ENCODE measurements at places on chromosomes 12 and 14.
A peak's percentile ranks its signal among the peaks of the same experiment; 100 is the strongest.

GRCh38 chr12:60043236-60043635 lies 447.4 kb downstream of the SLC16A7 start:
- no peak for DNase-seq

DNA sequence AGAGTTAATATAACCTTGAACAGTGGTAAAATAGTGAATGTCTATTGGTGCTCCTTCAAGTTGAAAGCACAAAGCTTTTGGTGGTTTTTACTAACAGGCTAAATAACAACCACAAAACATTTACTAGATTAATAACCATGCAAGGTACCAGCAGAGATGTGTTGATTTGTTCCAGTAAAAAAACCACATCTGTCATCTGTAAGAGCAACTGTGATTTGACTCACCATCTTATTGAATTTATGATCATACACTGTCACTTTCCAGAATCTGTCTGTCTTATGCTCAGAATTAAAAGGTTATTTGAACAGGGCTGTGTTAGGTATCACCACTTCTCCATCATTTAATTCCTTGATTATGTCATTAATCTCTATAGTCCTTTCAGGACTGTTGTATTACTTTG lies 107.0 kb upstream of the PTHLH start:
- no peak for DNase-seq

- DNase-seq = no peak
Observed at GRCh38 chr12:124171231-124171979, 123.5 kb upstream of the RFLNA start.

GRCh38 chr12:123160801-123161487 lies 10.1 kb upstream of the PITPNM2 start:
- no peak for DNase-seq

DNA sequence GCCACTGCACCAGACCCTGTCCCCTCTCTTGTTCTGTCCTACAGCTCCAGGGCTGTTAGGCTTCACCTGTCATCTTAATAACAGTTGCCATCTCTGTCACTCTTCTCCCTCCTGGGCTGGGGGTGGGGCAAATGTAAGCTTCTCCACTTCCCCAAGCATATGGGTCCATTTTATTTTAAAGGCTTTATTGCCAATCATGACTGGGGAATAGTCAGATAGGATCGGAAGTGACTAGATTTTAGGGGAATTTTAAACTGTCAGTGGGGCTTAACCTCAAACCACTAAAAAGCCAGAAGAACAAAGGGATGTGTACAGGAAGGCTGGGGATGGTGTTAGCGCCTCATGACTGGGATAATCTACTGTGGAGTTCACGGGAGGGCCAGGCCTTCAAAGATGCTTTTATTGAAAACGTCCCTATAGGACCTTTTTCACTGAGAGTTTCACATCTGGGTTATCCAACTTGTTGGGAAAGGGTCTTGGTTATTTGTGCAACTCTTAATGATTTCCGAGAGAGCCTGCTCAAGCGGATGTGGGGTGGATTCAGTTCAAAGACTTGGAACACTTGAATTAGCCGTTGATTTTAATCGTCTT lies 41.6 kb downstream of the CHST11 start:
- DNase-seq = no peak

GRCh38 chr12:6820166-6820565 lies 1.5 kb upstream of the GPR162 start:
- DNase-seq = no peak

DNA sequence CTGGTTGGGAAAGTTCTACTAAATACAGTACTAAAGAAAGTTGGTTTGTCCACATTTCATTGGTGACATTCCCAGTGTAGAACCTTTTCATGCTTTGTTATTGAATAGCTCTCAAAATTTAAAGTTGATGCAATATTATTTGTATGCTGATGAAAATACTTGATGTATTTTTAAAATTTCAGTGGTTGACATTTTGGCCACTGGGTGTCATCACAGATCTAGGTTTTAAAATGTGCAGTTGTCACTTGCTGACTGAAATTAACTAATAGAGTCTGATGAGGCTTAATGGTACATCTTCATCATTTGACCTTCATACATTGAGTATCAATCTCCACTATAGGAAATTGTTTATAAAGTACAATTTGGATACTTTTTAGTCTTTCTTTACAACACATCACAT lies 37.1 kb downstream of the CMAS start:
- no peak for DNase-seq

DNA sequence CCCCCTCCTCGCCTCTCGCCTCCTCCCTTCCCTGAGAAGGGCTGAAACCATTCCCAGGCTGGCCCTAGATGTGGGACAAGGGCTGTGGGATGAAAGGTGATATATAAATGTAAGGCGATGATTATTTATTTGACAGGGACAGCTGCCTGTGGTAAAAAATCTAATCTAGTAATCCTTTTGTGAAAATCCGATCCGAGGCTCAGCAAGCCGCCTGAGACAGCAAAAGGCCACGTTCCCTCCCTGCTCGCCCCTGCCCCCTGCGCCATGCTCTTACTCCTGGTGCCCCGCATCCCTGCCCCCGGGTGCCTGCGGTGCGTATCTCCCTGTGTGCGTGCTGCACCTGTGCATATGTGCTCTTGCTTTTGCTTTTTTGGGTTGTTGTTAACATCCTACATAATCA lies 65.2 kb downstream of the TSPAN9 start:
- DNase-seq = no peak

- no peak for DNase-seq
Observed at GRCh38 chr14:59438195-59438647, 27.0 kb downstream of the GPR135 start.

- no peak for DNase-seq
Observed at GRCh38 chr12:542395-543113, 82.8 kb downstream of the B4GALNT3 start.

- no peak for DNase-seq
Observed at GRCh38 chr14:58593977-58594376, 43.8 kb upstream of the DACT1 start.

- DNase-seq = no peak
Observed at GRCh38 chr12:28065374-28065773, 92.8 kb upstream of the PTHLH start.

- DNase-seq = no peak
Observed at GRCh38 chr12:88327276-88327675, 185.2 kb downstream of the TMTC3 start.

DNA sequence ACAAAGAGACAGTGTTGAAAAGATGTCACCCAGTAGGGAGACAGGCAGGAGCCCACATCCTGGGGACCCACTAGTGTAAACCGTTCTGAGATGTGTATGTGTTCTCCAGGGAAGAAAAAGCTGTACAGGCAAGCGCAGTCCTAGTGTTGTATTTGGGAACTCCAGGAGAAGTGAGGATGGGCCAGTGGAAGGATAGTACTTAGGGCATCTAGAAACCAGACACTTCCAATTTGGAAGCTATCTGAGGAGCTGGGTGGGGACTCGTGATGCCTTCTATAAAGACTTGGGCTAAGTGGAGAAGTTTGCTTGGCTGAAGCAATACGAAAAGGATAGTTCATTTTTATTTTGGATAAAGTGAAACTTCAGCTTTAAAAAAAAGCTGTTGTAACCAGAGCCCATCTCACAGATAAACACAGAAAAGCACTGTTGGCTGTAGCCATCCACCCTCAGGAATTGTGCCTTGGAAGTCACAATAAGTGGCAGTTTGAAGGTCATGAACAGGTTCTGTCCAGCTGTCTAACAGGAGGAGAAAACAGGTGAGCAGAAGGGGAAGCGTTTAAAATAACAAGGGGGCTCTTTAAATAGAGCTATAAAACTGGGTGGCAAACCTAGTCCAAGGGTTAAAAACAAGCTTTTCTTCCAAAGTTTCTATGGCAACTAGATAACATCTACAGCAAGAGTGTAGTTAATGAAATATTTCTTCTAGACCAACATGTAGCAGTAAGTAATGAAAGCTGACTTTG lies 108.0 kb upstream of the ARHGAP5 start:
- DNase-seq = no peak

DNA sequence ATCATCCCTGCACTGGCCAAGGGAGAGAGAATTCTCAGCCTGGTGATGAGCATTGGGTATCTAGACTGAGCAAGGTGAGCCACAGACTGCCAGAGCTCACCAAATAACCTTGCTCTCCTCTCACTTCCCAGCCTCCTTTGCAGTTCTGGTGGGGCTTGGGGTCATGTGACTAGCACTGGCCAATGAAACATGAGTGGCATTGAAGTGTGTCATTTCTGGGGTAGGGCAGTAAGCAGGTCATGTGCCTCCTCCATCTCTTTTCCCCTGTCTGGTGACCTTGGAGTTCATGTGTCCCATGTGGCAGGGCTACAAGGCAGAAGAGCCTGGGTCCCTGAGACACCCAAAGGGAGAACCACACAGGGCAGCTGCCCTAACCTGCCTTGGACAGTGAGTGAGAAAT lies 3.6 kb upstream of the KRT72 start:
- DNase-seq = peak; percentile 11

DNA sequence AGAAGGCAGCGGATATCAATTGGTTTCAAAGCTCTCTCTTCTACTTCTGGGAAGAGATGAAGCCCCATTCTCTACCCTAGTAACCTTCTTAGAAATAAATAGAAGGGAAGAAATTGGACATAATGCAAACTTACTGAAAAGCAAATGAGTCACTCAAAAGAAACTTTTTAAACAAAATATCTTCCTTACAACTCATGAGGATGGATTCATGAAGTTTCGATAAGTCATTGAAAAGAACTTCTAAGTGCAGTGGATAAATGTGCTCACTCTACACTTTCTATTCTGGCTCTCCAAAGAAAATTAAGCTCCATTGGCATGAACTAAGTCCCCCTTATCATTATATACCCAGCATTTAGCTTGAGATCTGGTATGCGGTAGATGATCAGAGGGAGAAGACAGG lies 899.5 kb downstream of the RPS29 start:
- no peak for DNase-seq

DNA sequence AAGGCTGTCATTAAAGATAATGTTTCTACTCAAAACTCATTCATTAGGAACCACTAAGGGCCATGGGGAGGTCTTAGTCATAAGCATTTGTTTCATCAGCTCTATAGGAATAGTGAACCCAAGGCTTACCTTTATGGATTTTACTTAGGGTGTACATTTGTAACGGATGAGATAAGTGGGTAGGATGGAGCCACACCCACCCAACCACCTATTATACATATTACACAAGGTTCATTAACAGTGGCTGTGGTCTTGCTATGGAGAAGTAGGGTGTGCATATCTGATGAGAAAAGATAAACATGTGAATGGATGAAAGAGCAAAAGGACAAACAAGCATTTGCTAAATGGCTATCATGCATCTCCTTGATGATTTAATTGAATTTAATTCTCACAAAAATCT lies 39.6 kb upstream of the ITPR2 start:
- DNase-seq = no peak

DNA sequence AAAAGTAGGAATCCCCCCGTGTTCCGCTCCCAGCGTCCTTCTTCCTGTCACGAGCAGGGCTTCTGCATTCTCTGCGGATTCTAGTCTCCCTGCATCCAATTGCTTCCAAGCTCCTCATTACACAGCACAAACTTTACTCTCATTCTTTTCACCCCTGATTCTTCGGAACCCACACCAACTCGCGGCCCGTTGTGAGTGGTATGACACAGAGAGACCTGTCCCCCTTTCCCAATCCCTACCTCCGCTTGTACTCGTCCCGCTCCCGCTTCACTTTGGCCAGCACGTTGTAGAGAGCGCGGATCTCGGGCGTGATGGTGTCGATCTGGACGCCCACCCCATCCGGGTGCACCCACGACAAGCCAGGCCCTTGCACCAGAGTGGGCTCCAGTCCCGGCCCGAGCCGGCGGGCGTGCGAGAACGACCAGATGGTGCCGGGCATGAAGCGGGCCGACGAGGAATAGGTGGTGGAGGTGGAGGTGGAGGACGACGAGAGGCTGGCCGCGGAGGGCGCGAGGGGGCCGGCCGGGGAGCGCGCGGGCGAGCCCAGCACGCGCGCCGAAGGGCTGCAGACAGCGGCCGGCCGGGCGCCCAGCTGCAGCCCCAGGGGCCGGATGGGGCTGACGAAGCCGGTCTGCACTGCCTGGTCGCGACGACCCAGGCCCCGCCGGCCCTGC lies 687 bp downstream of the IFFO1 start:
- no peak for DNase-seq

DNA sequence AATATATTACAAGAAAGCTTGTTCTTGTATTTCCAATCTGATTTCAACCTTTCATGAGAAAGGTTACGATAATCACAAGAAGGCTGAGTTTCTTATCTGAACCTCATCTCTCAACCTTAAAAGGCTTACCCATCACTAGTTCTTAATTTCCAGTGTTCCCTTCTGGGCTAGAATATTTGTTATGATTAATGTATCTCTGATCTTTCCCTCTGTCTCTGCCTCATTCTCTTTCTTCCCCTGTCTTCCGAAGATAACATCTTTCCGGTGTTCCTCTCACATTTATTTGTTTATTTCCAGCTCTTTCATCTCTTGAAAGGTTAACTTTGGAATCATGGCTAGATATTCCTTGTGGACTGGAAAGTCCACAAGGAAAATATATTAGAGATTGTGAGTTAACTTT lies 255.9 kb downstream of the SLC6A15 start:
- no peak for DNase-seq

- DNase-seq = no peak
Observed at GRCh38 chr12:16612647-16613046, 6.7 kb upstream of the LMO3 start.

DNA sequence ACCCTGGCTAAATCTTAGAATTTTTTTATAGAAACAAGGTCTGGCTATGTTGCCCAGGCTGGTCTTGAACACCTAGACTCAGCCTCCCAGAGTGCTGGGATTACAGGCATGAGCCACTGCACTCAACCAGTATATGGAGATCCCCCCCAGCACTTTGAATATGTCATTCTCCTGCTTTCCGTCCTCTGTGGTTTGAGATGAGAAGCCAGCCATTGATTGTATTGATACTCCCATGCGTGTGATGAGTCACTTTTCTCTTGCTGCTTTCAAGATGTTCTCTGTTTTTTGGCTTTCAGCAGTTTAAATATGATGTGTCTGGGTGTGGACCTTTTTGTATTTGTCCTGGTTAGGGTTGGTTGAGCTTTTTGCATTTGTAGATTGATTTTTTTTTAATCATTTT lies 75.2 kb upstream of the DNM1L start:
- DNase-seq = no peak

- DNase-seq = no peak
Observed at GRCh38 chr14:21105095-21105494, 4.2 kb downstream of the TMEM253 start.

- DNase-seq = no peak
Observed at GRCh38 chr14:95355422-95355821, 35.7 kb upstream of the CLMN start.

DNA sequence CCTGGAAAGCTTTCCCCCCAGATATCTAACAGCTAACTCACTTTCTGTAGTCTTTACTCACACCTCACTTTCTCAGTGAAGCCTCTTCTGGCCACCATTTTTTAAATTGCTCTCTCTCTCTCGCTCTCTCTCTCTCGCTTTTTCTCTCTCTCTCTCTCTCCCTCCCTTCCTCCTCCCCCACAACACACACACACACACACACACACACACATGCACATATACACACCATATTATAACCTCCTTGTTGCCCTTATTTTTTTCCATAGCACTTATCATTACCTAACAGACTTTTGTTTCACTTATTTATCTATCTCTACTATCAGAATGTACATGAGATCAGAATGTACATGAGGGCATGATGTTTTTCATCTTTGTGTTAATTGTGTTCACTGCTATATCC lies 156.8 kb downstream of the DUSP6 start:
- DNase-seq = no peak
